ENCODE measurements at places on chromosomes 5 and 9.

- no peak for DNase-seq
Observed at GRCh38 chr5:15249152-15249551, 250.8 kb upstream of the FBXL7 start.

DNA sequence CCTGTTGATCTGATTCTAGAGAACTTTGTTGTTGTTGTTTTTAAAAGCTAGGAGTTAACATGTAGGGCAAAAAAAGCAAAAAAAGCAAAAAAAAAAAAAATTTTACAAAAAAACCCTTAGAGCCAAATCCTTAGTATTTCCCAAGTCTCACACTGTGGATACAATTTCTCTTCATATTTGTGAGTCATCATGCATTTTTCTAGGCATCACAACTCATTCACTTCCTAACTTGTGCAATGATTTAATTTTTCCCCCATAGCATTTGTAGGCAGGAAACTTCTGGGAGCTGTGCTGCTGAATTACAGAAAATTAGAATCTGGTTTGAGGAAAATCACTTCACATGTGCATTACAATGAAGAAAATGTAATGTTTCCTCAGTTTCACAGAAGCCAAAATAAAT lies 91.9 kb downstream of the MARCHF3 start:
- DNase-seq = no peak

DNA sequence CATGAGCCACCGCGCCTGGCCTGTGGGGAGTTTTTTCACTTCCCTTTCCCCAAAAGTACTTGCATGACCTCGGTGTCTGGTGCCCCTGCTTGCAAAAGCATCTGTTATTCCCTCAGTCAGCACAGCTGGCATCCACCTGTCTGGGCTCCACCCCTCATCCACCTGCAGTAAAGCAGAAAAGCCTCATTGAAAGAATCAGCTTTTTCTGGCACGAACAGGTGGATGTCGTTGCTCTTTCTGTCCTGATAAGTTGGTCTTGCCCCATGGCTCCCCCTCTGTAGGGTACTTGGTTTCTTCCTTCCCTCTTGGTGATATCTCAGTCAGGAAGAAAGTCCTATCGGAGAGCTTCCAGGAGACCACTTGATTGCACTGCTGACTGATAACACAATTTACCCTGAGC lies 37.4 kb downstream of the WWC1 start:
- peak; percentile 52 for DNase-seq

DNA sequence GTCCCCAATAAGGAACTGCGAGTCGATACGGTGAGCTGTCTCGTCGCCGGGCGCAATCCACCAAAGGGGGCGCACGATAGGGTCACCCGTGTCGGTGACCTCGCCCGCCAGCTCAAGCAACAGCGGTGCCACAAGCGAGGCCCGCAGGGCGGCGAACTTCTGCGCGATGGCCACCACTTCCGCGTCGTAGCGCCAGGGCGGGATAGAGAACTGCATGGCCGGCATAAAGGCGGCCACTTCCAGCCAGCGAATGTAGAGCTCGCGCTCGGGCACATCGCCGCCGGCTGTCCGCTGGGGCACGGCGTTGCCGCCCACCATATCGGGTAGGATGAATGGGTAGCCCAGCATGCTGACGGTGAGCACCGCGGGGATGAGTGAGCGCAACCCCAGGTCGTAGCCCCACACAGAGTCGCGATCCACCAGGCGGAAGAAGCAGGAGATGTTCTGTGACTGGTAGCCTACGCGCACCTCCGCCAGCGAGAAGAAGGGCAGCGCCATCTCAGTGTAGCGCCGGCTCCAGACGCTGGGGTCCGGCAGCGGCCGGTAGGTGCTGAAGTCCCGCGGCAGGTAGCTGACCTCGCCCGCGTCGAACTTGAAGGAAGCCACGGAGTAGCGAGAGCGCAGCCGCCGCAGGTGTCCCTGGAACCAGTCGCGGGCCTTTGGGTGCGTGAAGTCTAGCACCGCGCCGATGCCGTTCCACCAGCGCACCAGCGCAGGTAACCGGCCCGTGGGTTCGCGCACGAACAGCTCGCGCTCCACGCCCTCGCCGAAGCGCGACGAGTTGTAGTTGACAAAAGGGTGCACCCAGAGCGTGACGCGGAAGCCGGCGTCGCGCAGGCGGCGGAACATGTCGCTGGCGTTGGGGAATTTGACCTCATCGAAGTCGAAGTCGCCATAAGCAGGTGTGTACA lies 5.5 kb downstream of the MYORG start:
- no peak for DNase-seq

DNA sequence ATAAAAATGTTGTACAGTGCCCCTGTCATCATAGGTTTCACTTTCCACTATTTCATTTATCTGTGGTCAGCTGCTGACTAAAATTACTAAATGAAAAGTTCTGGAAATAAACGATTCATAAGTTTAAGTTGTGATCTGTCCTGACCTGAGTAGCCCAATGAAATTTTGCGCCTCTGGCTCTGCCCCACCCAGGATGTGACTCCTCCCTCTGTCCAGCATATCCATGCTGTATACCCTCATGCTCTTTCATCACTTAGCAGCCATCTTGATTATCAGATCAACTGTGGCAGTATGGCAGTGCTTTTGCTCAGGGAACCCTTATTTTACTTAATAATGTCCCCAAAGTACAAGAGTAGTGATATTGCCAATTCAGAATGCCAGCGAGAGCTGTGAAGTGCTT lies 97.3 kb downstream of the STARD4 start:
- DNase-seq = no peak

- DNase-seq = no peak
Observed at GRCh38 chr9:72596451-72597180, 75.2 kb downstream of the TMC1 start.

DNA sequence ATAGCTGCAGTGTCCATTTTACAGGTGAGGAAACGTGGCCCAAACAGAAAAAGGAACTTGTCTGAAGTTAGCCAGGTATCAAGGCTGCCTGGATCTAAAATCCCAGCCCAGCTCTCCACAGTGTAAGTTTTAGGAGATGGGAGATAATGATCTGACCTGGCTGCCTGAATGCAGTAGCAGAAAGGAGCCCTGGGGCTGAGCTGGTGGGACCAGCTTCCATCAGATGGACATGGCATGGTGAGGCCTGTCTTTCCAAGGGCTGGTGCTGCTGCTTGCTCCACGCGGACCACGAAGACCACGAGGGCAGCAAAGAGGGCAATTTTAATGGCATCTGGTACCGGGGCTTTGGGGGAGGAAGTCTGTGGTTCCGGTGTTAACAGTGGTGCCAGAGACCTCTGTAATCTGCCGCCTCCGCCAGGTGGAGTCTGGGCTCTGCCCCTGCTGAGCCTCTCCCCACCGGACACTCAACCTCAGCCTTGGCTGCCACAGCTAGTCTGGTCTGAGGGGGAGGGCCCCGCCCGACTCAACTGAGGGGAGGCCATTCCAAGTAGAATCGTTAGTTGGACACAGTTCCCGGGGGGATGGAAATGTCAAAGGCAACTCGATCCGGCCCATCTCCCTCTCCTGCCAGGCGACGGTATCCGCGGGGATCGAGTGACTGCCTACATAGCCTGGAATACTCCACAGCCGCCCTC lies 650 bp downstream of the MYORG start:
- no peak for DNase-seq
